ENCODE measurements at places on chromosomes 7 and 10.
A peak's percentile ranks its signal among the peaks of the same experiment; 100 is the strongest.

- no peak for DNase-seq
Measured at GRCh38 chr7:112172870-112173567, 33.2 kb downstream of the DOCK4 start.

DNA sequence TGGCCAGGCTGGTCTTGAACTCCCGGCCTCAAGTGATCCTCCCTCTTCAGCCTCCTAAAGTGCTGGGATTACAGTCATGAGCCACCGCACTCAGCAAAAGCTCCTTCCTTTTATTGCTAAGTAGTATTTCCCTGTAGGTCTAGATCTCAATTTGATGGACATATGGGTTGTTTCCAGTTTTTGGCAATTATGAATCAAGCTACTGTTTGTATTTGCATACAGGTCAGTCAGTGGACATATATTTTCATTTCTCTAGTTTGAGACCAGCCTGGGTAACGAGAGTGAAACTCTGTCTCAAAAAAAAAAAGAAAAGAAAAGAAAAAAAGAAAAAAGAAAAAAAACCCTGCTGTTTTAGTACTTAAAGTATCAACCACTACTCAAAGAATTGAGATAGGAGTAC is 6.4 kb upstream of the PRKRIP1 start:
- DNase-seq: no peak

DNA sequence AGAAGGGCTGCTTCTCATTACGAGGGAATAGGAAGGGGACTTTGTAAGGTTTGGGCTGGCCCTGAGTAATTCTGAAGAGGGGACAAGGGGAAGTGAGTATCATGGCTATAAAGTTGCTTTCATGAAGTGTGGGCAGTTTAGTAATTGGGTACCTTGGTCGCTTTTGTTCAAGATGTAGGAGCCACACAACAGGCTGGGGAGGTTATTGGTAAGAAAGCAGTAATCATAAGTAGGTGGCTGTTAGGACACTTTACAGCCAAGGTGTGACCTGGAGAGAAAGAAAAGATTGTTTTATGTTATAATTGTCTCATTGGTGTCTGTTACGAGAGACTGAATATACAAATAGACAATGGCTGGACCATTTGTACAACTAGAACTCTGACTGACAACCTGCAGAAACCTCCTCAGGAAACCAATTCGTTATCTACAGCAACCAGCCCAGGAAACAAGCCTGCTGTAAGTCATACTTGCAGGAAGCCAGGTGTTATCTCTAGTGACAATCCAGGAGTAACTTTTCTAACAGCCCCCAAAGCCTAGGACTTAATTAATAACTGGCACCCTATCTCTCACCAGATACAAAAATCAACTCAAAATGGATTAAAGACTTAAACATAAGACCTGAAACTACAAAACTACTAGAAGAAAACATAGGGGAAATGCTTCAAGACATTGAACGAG is 5.0 kb upstream of the CCM2 start:
- DNase-seq: peak; percentile 99

GRCh38 chr7:115009736-115010440 is 88.0 kb downstream of the MDFIC start:
- no peak for DNase-seq

DNA sequence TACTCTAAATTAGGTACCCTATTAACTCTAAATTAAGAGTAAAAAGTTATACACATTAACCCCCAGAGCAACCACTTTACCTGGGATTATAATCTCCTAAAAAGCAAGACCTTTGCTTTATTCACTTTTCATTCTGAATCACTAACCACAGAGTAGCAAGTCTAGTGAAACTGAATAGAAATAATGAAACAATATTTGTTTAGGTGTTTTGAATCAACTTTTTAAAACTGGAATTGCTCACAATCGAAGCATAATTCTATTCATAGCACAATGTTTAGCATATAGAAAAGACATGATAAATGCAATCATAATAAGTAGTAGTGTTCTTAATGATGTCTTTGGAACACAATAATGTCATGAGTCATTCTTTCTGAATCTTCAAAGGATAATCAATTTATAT is 37.0 kb upstream of the CASD1 start:
- DNase-seq: no peak

- no peak for DNase-seq
Measured at GRCh38 chr10:91682912-91683311, 50.0 kb upstream of the PPP1R3C start.

GRCh38 chr7:154863766-154864522 is 139.0 kb downstream of the PAXIP1 start:
- DNase-seq: no peak

Data from Jurkat, Clone E6-1 (cell line).